ENCODE measurements at places on chromosomes 7 and 10.

DNA sequence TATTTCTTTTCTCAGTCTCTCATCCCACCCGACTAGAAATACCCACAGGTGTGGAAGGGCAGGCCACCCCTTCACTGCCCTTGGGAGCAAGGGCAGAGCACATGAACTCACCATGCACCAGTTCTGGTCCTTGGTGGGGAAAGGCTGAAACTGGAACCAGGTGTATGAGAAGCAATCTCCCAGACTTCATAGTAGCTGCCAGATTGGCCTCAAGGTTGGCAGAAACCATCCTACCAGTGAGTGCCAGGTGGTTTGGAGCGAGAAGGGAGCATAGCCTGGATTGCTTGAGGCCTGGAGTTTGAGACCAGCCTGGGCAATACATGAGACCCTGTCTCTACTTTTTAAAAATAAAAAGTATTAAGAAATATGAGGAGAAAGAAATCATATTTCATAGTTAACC is 138.8 kb downstream of the LYZL1 start:
- no peaks in the 10 kb centered on the region for H3K27me3 ChIP-seq
- no peak for DNase-seq
- peaks cover 3% of the 10 kb centered on the region for H3K36me3 ChIP-seq
- no peak overlapping the region for H3K27ac ChIP-seq
- H3K4me3 ChIP-seq: no peak overlapping the region

DNA sequence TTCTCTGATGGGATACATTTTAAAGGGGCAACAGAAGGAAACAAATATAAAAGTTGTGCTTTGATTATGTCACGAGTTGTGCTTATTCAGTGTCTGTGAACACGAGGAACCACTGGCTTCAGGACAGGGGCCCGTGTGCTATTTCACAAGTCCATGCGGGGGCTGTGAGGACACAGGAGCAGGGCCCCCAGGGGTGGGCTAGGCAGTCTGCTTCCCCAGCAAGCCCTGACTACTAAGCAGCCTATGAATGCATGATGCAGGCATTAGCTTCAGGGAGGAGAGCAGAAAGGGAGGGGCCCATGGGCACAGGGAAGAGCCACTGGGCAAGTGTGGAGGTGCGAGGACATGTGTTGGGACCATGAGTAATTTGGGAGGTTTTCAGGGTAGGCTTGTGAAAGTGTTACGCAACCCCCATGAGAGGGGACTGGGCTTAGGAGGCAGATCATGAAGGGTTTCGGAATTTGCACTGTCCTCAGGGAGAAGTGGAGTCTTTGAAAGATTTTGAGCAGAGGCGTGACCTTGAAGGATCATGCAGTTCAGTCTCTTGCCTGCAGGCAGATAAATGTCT is 424.9 kb downstream of the CALN1 start:
- no peak overlapping the region for H3K4me3 ChIP-seq
- DNase-seq: no peak
- H3K36me3 ChIP-seq: no peaks in the 10 kb centered on the region
- no peaks in the 10 kb centered on the region for H3K27me3 ChIP-seq
- no peak overlapping the region for H3K27ac ChIP-seq

DNA sequence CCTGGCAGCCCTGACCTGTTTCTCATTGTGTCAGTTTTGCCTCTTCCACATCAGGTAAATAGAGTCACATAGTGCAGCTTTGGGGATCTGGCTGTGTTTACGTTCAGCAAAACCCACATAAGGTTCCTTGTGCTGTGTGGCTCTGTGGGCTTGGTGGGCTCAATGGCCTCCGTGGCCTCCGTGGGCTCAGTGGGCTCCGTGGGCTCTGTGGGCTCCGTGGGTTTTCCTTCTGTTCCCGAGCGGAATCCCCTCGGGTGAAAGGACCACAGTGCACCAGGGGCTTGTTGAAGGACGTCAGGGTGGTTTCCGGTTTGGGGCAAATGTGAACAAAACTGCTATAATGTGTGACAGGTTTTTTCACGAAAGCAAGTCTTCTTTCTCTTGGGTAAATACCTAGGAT is 12.5 kb upstream of the DPYSL4 start:
- peaks cover 2% of the 10 kb centered on the region for H3K27me3 ChIP-seq
- H3K4me1 ChIP-seq: no peaks in the 10 kb centered on the region
- H3K4me3 ChIP-seq: no peak overlapping the region
- H3K36me3 ChIP-seq: no peaks in the 10 kb centered on the region

GRCh38 chr7:91126762-91127161 is 137.5 kb upstream of the FZD1 start:
- peaks cover 3% of the 10 kb centered on the region for H3K4me1 ChIP-seq
- no peaks in the 10 kb centered on the region for H3K36me3 ChIP-seq
- no peaks in the 10 kb centered on the region for H3K27me3 ChIP-seq
- DNase-seq: no peak

DNA sequence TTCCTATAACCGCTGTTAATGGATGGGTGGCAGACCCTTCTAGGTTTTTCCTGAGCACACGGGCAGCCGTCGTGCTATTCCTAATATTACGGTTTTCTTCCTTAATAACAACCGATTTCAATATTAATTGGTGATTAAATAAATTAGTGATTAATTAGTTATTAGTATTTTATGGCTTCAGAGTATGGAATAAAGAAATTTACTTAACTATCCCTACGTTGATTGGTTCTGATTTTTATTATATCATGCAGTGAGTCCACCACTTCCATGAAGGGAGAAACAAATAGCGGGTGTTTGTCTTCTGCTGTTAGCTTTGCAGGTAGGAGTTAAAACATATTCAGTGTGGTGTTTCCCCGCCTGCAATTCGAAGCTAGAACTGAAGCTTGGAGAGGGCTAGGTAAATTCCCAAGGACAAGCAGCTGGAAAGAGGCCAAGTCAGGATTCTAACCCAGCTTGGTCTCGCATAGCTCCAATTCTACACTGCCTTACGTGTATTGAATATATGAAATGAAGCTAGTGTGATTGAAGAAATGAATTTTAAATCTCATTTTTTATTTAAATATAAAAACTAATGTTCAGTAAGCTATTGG is 928 bp upstream of the CSTF2T start:
- no peak for DNase-seq
- peak overlapping the region; percentile 95 for H3K4me3 ChIP-seq
- H3K27me3 ChIP-seq: no peaks in the 10 kb centered on the region
- H3K27ac ChIP-seq: peak overlapping the region; percentile 99
- H3K4me1 ChIP-seq: peaks cover 19% of the 10 kb centered on the region

DNA sequence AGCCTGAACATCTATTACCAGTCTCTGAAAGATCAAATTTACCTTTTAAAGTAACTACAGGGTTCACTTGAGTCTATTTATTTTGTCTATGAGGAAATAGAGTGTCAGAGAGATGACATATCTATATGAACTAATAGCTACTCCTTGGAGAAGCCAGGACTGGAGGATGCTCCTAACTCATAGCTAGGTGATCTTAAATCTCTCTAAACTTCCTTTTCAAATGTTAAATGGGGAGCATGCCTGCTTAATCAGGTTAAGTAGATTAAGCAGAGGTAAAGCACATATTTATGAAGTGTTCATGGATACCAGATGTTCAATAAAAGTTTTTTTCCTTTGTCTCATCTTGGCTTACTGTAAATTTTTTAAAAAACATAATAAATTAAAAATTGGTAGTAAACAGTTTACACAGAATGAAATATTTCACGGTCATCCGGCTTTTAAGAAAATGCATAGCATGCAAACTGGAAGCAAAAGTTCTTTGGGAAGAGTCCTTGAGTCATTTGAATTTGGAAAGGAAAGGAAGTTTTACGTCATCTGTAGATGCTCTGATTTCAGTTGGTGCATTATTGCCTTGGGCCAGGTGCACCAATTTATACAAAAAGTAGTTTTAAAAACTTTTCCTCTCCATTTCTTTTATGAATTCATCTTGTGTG is 155.1 kb downstream of the BICC1 start:
- H3K36me3 ChIP-seq: no peaks in the 10 kb centered on the region
- no peaks in the 10 kb centered on the region for H3K27me3 ChIP-seq
- no peak overlapping the region for H3K27ac ChIP-seq
- DNase-seq: no peak
- no peak overlapping the region for H3K4me3 ChIP-seq

DNA sequence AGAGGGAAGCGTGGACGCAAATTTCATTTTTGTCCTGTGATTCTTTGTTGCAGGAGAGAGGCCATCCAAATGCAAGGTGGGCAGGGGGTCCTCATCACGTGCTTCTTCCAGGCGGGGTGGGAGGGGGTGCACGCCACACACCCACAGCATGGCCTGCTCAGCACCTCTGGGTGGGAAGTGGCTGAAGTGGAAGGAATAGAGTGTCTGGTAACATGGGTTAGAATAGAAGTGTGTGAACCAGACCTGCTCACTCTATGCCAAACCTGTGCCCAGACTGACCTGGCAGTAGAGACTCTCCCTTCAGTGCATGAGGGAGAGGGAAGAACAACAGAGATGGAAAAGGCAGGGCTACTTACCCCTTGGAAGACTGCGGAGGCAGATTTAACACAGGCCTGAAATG is 21.7 kb downstream of the ZNF503 start:
- no peaks in the 10 kb centered on the region for H3K36me3 ChIP-seq
- H3K4me1 ChIP-seq: no peaks in the 10 kb centered on the region
- no peak overlapping the region for H3K27ac ChIP-seq
- H3K27me3 ChIP-seq: no peaks in the 10 kb centered on the region
- H3K4me3 ChIP-seq: no peak overlapping the region
- DNase-seq: no peak

DNA sequence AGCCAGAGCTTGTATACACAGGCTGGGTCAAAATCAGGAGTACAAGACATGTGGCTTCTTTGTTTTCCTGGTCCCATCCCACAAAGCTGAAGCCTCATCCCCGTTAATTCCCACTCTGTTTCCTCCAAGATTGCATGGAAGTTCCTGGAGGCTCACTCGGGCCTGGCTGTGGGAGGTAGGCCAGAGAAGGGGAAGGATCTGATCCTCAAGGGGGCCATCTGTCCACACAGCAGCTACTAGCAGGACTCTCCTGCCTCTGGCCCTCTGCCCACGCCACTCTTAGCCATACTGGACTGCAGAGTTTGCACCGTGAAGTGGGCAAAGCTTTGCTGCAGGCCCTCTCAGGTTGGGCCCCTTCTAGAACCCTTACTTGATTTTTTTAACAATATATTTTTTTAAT is 160.6 kb downstream of the FGFR2 start:
- no peaks in the 10 kb centered on the region for H3K4me1 ChIP-seq
- H3K4me3 ChIP-seq: no peak overlapping the region
- no peak overlapping the region for H3K27ac ChIP-seq
- DNase-seq: no peak
- H3K36me3 ChIP-seq: no peaks in the 10 kb centered on the region
- no peaks in the 10 kb centered on the region for H3K27me3 ChIP-seq
